ENCODE measurements at places on chromosomes 16 and 17.
A peak's percentile ranks its signal among the peaks of the same experiment; 100 is the strongest.

- DNase-seq = no peak
Measured at GRCh38 chr17:55645361-55645760, 77.3 kb downstream of the TMEM100 start.

DNA sequence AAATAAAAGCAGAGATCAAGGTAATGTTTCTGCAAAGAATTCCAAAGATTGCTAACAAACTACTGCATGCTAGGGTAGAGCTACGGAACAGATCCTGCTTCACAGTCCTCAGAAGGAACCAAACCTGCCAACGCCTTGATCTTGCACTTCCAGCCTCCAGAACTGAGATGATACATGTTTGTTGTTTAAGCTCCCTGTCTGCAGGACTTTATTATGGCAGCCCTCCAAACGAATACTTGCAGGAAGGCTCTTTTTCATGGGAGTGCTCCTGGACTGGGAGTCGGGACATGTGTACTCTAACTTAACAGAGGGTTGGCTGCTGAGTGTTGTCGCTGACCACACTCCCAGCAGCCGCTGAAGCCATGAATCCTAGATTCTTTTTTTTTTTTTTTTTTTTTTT is 808.8 kb upstream of the EEF2KMT start:
- no peak for DNase-seq

DNA sequence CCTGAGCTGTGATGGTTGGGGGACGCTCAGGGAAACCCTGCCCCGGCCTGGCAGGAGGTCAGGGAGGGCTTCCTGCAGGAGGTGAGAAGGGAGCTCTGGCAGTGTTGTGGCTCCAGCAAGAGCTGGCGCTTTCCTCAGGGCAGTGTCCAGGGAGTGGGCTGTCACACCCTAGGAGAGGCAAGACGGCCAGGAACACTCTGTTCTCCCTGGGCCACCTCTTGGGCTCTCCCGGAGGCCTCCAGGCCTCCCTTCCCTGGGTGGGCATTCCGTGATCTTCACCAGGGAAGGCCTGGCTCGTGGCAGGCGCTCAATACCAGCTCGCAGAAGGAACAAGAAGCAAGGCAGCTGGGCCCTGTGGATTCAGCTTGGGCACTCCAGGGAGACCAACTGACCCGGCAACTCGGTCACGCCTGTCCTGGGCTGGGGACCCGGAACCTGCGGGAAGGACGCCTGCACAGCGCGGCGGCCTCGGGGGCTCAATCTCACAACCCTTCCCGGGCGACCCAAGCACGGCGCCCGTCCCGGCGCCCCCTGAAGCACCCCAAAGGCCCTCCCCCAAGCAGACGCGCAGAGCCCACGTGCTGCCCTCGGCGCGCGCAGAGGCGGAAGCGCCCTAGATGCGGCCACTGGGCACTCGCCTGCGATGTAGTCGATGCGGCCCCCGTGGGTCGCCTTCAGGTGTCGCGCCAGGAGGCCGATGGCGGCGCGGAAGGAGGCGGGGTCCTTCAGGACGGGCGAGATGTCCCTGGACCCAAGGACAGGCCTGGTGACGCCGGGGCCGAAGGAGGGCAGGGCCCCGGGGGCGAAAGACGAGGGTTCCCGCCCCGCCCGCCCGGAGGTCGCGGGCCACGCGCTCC is 588 bp downstream of the APRT start:
- peak; percentile 82 for DNase-seq

GRCh38 chr16:8194794-8195193 is 395.5 kb downstream of the TMEM114 start:
- no peak for DNase-seq

DNA sequence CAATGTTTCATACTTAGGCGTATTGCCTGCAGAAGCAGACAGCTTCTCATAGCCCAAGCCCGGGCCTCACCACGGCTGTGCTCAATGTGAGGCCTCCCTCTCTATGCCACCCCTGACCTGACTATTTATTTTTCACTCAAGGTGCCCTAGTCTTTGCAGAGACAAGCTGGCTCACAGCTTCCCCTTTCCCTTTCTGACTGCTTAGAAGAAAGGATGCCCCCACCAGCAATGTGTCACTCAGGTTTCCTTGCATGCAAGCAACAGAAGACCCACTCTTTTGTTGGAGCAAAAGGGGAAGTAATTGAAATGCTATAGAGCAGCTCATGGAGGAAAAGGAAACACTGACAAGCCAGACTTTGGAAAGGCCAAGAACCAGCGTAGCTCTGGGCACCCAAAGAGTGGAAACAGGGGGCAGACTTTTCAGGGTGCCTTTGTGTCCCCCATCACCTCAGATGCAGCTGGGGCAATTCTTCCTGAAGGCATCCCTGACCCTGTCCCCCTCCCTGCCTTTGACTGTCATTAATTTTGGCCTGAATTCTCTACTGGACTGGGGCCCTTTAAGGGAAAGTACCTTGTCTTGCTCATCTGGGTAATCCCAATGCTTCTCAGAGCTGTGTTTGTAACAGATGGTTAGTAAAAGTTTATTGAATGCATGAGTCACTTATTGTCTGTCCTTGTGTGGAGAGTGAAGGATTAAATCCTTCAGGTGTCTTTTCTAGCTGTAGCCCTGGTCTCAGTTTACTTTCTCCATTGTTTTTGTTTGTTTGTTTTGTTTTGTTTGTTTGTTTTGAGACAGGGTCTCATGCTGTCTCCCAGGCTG is 17.8 kb downstream of the RGS9 start:
- DNase-seq = no peak

DNA sequence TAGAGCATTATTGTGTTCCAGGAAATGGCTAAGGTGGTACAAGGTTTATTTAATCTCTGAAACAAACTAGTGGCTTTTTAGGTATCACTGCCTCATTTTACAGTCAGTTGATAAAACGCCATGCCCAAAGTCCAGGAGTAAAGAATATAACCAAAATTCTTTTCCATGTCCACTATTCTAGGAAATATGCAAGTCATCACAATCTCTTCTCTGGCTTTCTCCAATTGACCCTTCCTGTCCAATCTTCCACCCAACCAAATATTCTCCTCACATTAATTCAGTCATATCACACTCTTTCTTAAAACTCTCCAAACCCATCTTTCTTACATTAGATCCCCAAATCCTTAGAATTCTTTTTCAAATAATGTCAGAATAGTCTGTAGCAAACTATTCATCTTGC is 1110.0 kb upstream of the CDH8 start:
- no peak for DNase-seq

- no peak for DNase-seq
Measured at GRCh38 chr16:53740476-53740875, 36.5 kb downstream of the FTO start.

DNA sequence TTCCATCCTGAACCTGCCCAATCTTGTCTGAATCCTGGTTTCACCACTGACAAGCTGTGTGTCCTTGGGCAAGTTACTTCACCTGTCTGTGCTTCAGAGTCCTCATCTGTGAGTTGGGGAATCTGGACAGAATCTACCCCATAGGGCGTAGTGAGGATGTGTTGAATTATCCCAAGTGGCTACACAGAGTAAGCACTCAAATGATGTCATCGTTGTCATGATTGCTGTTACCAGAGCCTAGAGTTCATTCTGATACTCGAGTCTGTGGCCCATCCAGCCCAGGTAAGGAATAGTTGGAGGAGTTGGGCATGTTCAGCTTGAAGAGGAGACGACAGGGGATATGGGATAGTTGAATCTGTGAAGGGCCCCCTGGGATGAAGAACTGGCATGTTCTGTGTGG is 45.9 kb downstream of the MAPT start:
- DNase-seq = no peak
